Stimulated activated CD4-positive, alpha-beta T cell treated with anti-CD3 and anti-CD28 coated beads, Interleukin-1b, Interleukin-23, amount 100 ng/mL, for 1 hour (primary cell): ENCODE measurements at places on chromosomes 12 and 14.

GRCh38 chr12:131795064-131795463, 33.1 kb upstream of the MMP17 start:
- DNase-seq: no peak

DNA sequence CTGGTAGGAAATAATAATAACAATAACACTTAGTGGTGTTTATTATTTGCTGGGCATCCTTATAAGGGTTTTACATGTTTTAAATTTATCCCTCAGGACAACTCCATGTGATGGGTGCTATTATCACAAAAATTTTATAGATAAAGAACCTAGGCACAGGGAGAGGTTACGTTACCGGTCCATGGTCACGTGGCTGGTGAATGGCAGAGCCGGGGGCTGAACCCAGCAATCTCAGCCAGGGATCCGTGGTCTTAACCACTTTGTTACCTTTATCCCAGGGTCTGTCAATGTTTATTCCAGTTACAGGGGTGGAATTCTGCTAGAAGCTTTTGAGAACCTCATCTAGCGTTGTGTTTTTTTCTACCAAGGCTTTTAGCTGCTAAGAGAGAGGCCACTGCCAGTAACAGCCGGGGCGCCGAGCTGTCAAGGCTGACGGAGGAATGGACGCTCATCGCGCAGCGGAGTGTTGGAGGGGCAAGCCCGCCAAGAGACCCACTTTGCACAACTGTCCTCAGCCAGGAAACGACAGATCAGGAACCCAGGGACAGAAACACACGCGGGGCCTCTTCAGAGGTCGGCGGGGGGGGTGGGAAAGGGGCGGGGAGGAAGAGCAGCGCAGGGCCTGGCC, 418 bp downstream of the AMN1 start:
- no peak for DNase-seq

DNA sequence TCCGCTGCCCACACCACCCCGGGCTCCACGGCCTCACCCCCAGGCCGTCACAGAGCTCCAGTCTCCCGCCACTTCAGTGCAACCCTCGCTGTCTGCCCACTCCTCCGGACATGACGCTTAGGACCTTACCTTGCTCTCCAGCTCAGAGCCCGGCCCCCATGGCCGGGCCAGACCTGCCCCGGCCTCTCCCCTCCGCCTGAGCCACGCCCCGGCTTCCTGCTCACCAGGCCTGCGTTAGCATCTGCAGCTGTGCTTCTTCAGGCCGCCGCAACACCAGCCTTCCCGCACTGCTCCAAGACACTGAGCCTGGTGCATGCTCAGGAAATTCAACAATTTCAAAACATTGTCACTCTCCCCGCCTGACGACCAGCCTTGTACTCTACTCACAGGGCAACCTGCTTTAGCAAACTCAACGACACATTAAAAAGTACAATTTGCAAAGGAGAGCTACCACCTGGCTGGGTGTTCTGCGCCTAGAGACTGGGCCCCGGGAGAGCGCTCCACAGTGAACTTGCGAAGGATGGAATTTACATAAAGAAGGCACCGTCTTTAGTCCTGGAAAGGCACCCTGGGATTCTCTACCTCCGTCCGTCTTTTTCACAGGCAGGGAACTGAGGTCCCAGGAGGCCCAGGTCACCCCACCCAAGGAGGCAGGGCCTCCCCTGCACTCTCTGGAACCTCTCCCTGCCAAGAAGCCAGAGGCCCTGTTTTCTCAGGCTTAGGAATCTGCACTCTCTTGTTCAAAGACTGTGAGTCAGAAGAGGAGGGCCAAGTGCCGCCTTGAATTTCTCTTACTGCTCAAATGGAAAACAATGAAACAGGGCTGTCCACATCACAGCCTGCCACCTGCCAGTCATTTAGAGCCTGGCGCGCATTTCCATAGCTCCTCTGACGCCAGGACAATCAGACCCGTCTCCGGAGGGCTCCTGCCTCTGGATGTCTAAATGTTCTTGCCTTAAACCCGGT, 51.3 kb downstream of the STX2 start:
- no peak for DNase-seq

GRCh38 chr14:63431466-63431865, 111.7 kb downstream of the PPP2R5E start:
- no peak for DNase-seq

- no peak for DNase-seq
Observed at GRCh38 chr14:36658123-36659009, 3.3 kb upstream of the PAX9 start.

- DNase-seq: no peak
Observed at GRCh38 chr12:13534242-13534641, 337.7 kb downstream of the EMP1 start.

- DNase-seq: peak; percentile 43
Observed at GRCh38 chr12:109775172-109775881, 57.9 kb downstream of the TRPV4 start.

DNA sequence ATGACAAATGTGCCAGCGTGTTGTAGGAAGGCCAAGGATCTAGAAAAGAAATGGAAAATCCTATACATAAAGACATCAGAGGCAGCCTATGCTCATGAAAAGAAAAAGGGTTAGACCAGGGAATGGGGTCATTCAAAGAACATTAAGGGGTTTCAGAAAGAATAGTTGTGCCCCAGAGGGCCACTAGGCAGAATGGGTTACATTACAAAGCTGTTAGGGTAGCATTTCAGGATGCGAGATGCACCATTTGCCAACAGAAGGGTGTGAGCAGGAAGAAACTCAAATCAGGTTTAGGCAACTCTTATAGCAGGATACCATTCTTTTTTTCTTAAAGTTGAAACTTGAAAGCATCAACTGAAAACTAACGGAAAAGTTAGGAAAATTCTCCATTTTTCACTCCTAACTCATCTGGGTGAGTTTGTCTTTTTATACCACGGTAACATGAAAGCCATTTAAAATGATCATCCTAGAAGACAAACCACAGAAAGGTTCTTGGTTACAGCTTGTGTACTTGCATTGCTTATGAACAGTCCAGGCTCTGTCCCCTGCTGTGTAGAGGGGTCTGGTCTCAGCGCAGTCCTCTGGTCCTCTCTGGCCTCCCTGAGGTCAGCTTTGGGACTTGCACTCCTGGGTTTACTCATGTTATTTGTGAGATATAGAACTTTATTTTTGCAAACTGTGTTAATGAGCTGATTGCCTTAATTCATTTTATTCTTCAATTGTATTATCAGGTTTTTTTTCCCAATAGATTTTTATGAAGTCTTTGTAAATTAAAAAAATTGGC, 209.1 kb downstream of the DACT1 start:
- DNase-seq: no peak

DNA sequence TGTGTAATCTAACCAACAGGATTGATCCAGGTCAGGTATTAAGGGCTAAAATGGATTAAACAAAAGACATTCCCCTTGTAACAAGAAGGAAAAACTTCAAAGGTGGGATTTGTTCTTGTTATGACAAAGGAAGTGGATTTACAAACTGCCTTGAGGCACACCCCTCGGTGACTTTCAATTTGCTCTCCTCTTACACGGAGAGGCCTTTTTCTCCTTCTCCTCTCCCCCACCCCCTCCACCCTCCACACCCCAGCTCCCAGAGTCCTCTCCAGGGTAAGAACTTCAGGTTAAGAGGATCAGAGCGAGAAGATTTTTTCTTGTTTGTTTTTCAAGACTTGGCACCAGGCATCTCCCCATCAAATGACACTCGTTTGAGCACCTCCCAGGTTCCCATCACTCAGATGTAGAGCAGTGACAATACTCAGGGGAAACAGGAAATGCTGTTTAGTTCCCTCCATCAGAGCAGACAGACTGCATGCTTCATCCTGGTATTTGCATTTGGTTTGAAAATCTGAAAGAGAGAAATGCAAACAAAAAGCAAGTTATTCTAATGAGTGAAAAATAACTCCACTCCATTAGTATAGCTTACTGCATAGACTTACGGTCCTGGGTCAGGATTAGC, 77.6 kb upstream of the TMEM260 start:
- no peak for DNase-seq

GRCh38 chr12:27480016-27480415, 33.5 kb downstream of the SMCO2 start:
- DNase-seq: no peak

DNA sequence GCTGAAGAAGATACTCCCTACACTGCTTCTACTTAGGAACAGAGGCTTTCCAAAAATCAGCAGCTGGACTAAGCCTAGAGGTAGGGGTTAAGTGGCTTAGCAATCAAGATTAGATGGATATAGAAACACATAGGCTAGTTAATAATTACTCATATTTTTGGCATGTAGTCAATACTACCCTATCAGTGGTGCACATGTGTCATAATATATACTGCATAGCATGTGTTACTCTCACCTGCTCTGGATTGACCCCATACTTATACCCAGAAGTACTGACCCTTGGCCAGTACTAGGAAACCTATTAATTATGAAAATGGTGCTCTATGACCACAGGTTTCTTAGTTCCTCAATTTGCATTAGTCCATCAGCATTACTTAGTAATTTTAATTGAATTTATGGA, 528.4 kb upstream of the LMO3 start:
- no peak for DNase-seq

- DNase-seq: no peak
Observed at GRCh38 chr14:93114713-93115068, 1.0 kb downstream of the ITPK1 start.

GRCh38 chr14:90758959-90759358, 57.3 kb downstream of the TTC7B start:
- no peak for DNase-seq

GRCh38 chr12:52629281-52630007, 11.1 kb upstream of the KRT73 start:
- DNase-seq: no peak

GRCh38 chr12:105928436-105928835, 210.3 kb downstream of the NUAK1 start:
- DNase-seq: no peak

DNA sequence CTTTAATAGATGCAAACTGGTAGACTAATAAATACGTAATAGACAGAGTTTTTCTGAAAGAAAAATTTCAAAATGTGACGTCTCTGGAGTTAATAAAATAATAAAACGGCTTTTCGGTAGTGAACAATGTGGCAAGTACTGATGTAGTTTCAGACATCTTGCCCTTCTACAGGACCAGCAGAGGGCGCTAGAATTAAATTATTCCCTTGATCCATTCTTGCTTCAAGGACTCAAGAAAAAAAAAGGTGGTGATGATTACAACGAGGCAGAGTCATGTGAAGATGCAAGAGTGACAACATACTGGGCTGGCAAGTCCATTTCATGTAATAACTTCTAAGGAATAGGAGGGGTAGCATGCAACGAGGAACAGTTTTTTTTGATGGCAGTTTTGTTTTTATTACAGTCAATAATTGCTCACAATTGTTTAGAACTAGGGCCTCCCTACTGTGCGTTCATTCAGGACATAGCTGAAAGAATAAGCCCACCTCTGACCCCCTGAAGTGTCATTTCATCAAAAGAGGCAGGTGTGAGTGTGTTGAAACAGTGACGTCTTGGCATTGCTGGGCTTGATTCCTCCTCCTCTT, 101.0 kb upstream of the GZMB start:
- no peak for DNase-seq

- DNase-seq: no peak
Observed at GRCh38 chr14:92461891-92462290, 51.7 kb upstream of the RIN3 start.

DNA sequence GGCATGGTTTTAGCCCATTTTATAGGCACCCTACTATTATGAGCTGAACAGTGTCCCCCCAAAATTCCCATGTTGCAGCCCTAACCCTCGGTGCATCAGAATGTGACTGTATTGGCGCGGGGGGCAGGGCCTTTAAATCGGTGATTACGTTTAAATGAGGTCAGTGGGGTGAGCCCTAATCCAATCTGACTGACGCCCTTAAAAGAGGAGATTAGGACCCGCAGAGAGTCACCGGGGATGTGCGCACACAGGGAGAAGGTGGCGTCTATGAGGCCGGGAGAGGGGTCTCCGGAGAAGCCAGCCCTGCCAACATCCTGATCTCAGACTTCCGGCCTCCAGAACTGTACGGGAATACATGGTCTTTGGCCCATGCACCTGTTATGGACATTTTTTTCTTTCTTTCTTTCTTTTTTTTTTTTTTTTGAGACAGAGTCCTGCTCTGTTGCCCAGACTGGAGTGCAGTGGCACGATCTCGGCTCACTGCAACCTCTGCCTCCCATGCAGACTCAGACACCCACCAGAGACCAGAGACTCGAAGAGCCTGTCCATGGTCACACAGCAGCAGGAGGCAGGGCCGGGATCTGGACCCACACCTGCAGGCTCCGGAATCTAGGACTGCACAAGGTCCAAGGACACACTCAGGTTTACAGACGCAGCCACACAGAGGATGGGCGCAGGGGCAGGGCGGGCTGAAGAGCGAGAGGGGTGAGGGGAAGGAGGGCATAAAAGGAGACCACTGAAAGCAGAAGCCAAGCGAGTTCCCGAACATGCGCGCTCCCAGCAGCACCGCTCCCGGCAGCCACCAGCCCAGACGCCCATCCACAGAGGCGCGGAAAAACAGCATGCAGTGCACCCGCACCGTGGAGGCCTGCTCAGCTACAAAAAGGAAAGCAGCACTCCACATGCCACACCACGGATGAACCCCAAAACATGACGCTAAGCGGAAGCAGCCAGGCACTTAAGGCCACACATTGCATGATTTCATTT, 19.0 kb downstream of the SCARB1 start:
- DNase-seq: no peak

DNA sequence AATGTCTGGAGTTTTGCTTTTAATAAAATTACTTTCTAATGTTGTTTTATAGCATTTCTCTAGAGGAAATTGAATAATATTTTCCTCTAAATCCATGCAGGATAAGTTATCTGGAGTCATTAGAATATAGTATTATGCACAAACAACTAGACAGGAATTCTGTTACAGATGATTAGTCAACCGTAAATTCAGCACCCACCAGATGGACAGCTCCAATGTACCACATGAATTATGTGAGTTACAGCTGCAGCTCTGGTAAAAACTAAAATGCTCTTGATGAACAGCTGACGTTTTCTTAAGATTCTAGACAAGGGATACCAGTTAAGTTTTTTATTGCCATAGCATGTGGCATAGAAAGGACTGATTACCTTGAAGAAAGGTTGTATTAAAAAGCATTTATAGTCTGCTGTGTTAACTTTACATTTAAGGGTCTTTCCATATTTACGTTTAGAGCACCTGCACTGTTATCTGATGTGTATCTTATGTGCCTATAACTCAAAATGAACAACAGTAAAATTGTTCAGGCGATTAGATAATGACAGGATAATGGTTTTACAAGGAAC, 321.4 kb upstream of the LRFN5 start:
- no peak for DNase-seq

- DNase-seq: no peak
Observed at GRCh38 chr14:37579274-37579673, 15.8 kb downstream of the FOXA1 start.
